ENCODE measurements at places on chromosomes 4 and X.

DNA sequence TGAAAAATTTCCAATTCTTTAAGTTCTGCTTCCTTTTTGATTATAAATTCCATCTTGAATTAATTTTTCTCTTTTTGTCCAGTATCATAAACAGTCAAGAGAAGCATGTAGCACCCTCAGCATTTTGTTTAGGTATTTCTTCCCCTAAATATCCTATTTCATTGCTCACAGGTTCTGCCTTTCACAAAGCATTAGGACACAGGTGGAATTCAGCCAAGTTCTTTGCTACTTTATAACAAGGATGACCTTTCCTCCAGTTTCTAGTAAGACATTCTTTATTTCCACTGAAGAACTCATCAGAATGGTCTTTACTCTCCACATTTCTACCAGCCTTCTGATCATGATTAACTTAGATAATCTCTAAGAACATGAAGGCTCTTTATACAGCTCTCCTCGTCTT is 7.4 kb downstream of the SLC9B1 start:
- no peak for DNase-seq

DNA sequence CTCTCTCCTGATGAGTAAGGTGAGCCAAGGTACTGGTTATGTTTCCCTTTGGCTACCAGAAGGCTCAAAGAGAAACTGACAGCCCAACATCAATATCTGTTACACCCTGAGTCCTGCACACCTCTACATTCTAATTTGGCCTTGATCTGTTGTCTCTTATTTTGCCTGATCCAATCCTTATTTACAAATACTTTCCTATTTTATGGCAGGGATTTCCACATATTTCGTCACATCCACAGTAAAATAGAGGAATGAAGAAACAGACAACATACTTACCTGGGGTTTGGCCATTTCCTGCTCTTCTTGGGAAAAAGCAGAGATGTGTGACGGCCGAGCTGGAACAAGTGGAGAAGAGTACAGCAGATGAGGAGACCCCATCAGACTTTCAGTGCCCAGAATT is 1.5 kb downstream of the ZNF182 start:
- no peak for DNase-seq

DNA sequence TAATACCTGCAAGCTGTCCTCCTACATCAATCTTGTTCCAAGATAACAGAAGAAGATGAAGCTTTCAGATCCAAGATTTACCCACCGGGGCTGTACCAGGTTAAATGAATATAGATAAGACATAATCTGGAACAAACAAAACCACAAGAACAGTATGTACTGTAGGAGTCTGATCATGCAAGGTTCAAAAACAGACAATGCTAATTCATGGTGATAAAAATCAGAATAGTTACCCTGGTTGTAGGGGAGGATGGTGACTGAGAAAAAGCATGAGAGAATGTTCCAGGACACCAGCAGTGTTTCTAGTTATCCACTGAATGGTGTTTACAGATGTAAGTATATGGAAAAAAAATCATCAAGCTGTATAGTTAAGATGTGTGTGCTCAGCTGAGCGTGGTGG is 211.6 kb upstream of the TBL1X start:
- no peak for DNase-seq

- DNase-seq: no peak
Observed at GRCh38 chr4:59630235-59630634, 1569.9 kb upstream of the ADGRL3 start.

- DNase-seq: no peak
Observed at GRCh38 chr4:15714141-15714540, 11.3 kb downstream of the BST1 start.

DNA sequence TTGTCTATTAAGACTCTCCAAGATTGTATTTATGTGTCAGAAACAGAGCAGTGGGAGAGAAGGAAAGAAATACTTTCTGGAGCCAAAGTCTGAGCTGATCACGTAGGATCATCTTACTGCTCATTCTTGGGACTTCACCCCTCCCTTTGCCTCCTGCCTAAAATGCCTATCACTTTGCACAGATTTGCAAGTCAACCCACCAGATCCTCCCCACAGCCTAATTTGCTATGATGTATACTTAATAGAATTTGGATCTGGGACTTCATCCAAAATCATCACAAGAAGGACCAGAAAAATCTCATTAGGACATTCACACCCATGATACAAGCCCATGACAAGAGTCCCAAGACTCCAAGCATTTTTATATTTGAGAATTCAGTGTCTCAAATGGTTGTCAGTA is 290.2 kb downstream of the FBXW7 start:
- DNase-seq: no peak

GRCh38 chrX:150690126-150690525 is 3.1 kb upstream of the MTMR1 start:
- no peak for DNase-seq

- no peak for DNase-seq
Observed at GRCh38 chrX:16664074-16664473, 14.1 kb downstream of the S100G start.

- no peak for DNase-seq
Observed at GRCh38 chrX:154431341-154431740, 2.9 kb downstream of the ATP6AP1 start.

DNA sequence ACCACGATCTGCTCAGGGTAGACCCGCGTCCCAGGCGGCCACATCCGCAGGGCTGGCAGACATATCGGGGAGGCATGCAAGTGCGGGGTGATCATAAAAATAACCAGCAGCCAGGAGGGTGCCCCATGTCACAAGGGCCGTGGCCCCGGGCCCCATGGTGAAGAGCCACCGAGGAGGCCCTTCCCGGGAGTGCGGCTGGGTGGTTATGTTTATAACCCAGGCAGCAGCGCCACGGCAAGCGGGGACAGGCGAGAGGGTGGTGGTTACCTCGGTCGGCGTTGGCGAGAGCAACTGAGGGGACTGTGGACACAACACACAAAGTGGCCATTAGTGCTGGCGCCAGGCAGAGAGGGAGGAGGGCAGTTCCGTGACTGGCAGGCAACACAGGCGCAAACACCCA is 92.7 kb upstream of the AFAP1 start:
- DNase-seq: no peak

- no peak for DNase-seq
Observed at GRCh38 chrX:2445662-2446623, 54.8 kb downstream of the DHRSX start.

DNA sequence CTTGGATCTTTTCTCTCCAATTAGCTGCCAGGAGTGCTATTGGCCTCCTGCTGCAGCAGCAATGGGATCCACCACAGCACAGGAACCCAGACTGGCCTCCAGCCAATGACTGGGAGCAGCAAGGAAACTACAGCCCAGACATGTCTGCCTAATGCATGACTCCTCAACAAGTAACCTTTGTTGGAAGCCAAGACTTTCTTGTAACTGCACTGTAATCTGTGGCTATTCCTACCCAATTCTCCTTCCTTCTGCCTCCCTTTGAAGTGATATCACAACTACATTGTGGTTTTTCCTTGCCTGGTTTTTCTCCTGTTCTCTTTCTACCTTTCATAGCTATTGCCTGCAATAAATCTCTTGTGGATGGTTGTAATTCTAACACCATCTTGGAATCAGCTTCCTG is 39.8 kb downstream of the SNCA start:
- no peak for DNase-seq

GRCh38 chrX:37776987-37777325 is 2.9 kb upstream of the CYBB start:
- no peak for DNase-seq

DNA sequence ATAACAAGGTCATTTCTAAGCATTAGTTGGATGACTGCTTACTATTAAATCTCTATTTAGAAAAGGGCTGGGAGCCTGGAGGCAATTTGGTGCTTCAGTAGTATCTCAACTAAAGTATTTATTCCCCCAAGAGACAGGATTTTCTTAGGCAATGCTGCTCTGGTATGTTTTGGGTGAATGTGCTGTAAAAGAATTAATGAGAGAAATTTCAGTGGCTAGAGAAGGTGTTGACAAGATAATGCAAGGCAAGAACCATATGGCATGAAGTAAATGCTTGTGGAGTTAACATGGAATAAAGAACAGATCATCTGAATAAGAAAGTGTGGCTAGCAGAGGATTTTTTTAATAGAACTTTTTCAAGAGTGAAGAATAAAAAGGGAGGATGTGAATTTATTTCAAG is 3.9 kb downstream of the CYP2U1 start:
- DNase-seq: no peak

GRCh38 chr4:113331811-113332210 is 282.4 kb downstream of the ANK2 start:
- DNase-seq: no peak

DNA sequence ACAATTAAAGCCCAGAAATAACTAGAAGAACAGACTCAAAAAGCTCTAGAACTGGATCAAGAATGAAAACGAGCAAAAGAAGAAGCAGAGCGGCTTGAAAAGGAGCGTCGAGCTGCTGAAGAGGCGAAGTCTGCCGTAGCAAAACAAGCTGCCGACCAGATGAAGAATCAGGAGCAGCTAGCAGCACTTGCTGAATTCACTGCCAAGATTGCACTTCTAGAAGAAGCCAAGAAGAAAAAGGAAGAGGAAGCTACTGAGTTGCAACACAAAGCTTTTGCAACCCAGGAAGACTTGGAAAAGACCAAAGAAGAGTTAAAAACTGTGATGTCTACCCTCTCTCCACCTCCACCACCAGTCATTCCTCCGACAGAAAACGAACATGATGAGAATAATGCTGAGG is 56.1 kb upstream of the PPP4R3C start:
- DNase-seq: no peak

- DNase-seq: no peak
Observed at GRCh38 chr4:7715271-7716009, 224.2 kb downstream of the AFAP1 start.

DNA sequence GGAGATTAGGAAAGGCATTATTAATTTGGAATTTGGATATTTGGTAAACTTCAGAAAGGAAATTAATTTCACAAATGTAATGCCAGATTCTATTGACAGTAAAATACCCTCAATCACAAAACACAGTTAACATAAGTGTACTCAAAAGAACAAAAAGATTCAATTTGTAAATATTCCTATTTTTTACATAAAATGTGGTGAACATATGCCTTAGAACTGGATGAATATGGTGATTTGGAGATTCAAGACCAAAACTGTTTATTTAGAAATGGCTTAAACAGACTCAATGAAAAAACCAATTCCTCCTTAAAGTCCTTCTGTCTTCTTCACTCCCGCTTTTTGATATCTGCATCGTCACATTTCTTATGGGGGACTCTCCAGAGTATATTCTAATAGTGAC is 417.6 kb upstream of the TENM3 start:
- DNase-seq: no peak

GRCh38 chr4:108240366-108240765 is 71.6 kb upstream of the LEF1 start:
- no peak for DNase-seq

GRCh38 chr4:60759518-60760245 is 440.4 kb upstream of the ADGRL3 start:
- no peak for DNase-seq

Measured in hippocampal formation (tissue), 2 donors.